ENCODE measurements at places on chromosomes 11 and 22.

GRCh38 chr11:93729129-93729616, 12.1 kb downstream of the TAF1D start:
- DNase-seq, result no peak

- DNase-seq, result no peak
Measured at GRCh38 chr11:11622340-11622706, 518 bp upstream of the GALNT18 start.

DNA sequence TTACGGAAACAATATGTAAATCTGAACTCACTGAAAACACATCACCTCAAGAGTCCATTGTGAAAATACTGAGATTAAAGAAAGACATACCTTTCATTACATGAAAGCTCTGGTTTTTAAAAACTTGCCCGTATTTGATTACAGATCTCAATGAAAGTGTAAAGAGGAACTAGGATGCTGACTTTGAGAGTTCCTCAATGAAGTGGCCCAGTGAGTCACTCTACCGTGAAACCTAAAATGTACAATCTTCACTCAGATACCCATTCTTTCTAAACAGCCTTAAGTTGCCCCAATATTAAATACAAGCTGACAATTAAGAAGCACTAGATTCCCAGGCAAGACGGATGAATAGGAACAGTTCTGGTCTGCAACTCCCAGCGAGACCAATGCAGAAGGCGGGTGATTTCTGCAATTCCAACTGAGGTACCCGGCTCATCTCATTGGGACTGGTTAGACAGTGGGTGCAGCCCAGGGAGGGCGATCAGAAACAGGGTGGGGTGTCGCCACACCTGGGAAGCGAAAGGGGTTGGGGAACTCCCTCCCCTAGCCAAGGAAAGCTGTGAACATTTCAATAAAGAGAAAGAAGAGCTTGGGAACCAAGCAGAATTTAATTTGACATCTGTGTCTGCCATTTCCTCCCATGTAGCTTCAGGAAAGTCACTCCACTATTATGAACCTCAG, 33.8 kb upstream of the OR9G4 start:
- no peak for DNase-seq

DNA sequence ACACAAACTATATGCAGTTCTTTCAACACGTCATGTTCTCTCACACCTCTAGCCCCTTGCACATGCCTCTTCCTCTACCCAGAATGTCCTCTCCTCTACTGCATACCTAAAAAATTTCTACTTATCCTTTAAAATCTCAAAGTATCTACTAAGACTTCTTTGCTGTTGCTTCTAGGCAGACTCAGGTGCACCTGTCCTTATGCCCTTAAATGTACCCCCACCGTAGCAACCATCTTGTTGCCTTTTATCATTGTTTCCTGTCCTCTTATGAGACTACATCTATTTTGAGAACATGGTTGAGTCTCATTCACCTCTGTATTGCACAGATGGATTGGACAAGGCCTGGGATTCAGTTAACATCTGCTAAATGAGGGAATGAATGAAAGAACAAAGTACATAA, 134.1 kb downstream of the SERGEF start:
- DNase-seq, result no peak

- DNase-seq, result no peak
Measured at GRCh38 chr22:19177164-19178064, 1.1 kb downstream of the SLC25A1 start.
